Stimulated activated CD4-positive, alpha-beta T cell treated with anti-CD3 and anti-CD28 coated beads, TNF-alpha, amount 100 ng/mL, for 4 hours (primary cell): ENCODE measurements at places on chromosomes 13 and 19.

GRCh38 chr13:29859971-29860370 is 9.6 kb upstream of the UBL3 start:
- DNase-seq: no peak

- peak; percentile 9 for DNase-seq
These were observed 51.0 kb downstream of the LYL1 start for GRCh38 chr19:13051557-13052165.

DNA sequence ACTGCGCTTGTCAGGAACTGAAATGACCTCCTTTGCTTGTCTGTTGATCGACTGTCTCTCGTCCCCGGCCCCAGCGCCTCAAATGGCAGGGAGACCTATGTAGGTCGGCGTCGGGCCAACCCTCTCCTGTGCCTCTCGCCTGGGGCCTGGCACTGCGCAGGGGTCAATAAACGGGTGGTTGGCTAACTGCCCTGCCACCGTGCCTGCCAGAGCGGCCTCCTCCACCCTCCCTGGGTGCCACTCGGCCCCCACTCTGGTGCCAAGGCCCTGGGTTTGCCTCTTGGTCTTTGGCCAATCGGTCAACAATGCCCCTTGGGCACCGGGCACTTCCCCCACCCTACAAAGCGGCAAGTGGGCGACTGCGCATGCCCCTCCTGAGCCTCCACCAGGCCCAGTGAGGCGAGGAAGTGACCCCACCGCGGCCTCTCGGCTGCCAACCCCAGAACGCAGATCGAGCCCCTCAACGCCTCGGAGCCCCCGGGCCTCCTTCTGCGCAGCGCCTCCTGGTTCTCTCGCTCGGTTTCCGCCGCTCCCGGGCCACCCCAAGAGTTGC is 1.1 kb downstream of the KEAP1 start:
- peak; percentile 15 for DNase-seq

DNA sequence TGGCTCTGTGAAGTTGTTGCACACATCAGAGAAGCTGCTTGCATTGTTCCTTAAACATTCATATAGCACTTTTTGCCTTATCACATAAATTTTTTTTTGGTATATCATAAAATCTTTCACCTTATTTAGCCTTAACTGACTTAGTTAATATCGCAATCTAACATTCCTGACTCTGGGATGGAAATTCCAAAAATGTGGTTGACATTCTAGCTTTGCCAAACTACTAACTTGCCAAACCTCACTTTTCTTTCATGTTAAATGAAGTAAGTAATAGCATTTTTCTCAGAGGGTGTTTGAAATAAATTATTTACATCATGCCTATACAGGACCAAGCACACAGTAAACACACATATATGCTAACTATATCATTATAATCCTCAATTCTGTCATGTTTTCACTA is 736.9 kb upstream of the PCDH9 start:
- no peak for DNase-seq

GRCh38 chr13:94298346-94298745 is 181.1 kb downstream of the DCT start:
- DNase-seq: no peak

DNA sequence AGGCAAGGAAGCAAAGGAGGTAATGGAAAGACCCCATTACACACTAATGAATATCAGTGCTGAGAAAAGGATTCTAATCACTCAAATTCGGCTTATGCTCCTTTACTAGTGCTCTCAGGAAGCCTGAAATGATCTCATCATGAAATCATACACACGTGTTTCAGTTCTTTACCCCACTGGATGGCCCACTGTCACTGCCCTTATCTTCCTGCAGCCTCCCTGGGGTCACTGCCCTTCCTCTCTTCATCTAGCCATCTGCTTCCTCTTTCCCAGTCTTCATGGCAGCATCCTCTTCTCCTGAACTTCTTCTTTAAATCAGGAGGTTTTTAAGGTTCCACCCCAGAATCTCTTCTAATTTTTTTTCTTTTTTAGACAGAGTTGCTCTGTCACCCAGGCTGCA is 27.9 kb upstream of the EEF1AKMT1 start:
- DNase-seq: no peak

- DNase-seq: no peak
These were observed 42.1 kb upstream of the GAS6 start for GRCh38 chr13:113905942-113906341.

GRCh38 chr19:17966550-17967256 is at the start of gene KCNN1:
KCNN1 (plus strand) TSS chr19:17967107; CDS start chr19:17973889, 6,782 bp downstream.
- no peak for DNase-seq

DNA sequence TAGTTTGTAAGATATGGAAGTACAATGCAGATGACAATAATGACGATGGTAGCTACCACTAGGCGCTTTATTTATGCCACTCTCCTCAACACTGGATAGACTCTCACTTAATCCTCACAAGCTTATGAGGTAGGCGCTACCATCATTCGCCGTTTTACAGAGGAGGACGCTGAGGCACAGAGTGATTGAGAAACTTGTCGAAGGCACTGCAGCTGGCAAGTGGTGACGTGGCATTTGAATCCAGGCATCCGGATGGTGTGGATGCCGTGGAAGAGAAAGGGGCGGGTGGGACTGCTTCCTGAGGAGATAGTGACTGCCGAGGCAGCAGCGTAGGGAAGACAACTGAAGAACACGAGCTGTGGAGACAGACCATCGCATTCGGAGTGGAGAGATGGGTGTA is 1.3 kb upstream of the RPS9 start:
- DNase-seq: no peak

GRCh38 chr19:54209811-54210494 is 9.3 kb downstream of the RPS9 start:
- DNase-seq: no peak

DNA sequence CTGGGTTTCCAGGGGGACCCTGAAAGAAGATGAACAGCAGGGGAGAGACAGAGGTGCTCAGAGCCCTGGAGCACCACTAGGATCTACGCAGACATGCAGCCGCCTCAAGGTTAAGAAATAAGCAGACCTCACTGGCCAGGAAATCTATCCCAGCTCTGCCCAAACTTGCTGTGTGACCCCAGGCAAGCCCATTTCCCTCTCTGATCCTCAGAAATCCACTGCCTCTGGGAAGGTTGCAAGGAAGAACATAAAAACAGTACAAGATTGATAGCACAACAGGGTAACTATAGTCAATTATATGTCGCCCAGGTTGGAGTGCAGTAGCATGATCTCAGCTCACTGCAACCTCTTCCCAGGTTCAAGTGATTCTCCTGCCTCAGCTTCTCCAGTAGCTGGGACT is 20.8 kb downstream of the COL5A3 start:
- DNase-seq: no peak

DNA sequence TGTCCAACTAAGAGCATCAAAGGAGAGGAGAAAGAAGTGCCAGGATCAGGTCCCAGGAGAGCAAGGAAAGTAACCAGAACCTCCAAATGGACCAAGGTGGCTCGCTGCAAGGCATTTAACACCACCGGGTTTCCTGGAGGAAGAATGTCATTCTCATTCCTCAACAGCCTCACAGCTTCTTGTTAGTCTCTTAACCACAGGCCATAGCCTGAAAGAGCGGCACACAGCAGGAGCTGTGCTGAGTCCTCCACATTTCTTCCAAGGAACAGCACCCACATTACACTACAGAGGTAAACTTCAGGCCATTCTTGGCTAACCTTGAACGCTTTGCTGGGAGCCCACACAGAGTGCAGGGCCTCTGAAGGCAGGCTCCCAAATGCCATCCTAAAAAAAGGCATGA is 23.6 kb downstream of the DOCK9 start:
- DNase-seq: no peak

GRCh38 chr13:32542221-32542620 is 3.6 kb upstream of the N4BP2L2 start:
- no peak for DNase-seq

DNA sequence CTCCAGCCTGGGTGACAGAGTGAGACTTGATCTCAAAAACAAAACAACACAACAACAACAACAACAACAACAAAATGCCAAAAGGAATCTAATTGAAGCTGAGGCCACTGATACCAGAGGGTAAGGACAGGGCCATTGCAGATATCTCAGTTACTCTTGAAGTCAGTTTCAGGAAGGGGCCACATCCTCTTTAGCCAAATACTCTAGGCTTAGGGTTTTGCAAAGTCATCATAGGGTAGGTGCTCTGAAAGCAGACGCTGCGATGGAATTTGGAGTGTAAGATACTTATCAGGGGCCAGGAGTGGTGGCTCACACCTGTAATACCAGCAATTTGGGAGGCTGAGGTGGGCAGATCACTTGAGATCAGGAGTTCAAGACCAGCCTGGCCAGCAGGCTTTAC is 46.6 kb upstream of the UBAC2 start:
- DNase-seq: no peak

- DNase-seq: no peak
These were observed 91.4 kb downstream of the MYCBP2 start for GRCh38 chr13:77235456-77236022.

- DNase-seq: no peak
These were observed 52.6 kb downstream of the ERICH4 start for GRCh38 chr19:41495589-41495988.

GRCh38 chr19:16609511-16610200 is 18.3 kb downstream of the MED26 start:
- DNase-seq: no peak

GRCh38 chr13:77417897-77418296 is 91.0 kb upstream of the MYCBP2 start:
- no peak for DNase-seq

GRCh38 chr13:59409211-59409610 is 754.5 kb downstream of the DIAPH3 start:
- no peak for DNase-seq

GRCh38 chr19:35254341-35255297 is 5.8 kb downstream of the LSR start:
- DNase-seq: no peak

DNA sequence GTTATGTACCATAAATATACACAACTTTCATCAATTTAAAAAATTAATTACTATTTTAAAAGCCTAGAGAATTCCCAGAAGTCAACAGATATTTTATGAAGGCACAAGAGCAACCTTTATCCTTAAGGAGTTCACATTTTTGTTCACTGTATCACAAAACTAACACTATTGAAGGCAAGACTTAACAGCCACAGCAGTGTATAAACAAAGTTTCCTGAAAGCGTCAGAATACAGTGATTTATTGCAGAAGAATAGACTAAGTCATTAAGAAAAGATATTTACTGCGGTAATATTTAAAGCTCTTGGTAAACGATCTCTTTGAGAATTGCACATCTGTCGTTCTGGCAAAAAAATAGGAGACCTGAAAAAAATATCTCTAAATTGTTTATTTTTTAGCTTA is 419.3 kb upstream of the NBEA start:
- DNase-seq: no peak

DNA sequence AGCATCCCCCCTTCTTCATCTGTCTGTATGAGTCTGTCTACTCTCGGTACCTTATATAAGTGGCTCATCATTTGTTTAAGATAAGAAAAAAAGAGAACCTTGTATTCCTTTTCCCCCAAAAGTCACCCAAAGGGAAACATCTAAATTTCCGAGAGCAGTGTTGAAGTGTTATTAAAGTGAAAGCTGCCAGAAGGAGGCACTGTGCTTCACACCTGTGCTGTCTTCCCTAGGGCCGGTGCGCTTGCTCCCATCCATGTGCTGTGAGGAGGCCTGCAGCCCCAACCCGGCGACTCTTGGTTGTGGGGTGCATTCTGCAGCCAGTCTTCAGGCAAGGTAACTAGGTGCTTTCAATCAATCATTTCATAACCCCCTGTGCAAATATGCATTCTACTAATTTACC is 97.5 kb downstream of the TNFRSF19 start:
- DNase-seq: no peak

DNA sequence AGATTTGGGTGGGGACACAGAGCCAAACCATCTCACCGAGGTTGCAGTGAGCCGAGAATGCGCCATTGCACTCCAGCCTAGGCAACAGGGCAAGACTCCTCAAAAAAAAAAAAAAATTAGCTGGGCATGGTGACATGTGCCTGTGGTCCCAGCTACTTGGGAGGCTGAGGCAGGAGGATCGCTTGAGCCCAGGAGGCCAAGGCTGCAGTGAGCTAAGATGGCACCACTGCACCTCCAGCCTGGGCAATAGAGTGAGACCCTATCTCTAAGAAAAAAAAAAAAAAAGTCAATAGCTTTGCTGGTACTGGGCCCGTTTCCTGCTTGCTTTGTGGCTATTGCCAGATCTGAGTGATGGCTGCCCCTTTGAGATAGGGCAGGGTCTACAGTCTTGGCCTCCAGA is 13.1 kb downstream of the ACP7 start:
- DNase-seq: no peak
